ENCODE measurements at places on chromosomes 13 and 19.

DNA sequence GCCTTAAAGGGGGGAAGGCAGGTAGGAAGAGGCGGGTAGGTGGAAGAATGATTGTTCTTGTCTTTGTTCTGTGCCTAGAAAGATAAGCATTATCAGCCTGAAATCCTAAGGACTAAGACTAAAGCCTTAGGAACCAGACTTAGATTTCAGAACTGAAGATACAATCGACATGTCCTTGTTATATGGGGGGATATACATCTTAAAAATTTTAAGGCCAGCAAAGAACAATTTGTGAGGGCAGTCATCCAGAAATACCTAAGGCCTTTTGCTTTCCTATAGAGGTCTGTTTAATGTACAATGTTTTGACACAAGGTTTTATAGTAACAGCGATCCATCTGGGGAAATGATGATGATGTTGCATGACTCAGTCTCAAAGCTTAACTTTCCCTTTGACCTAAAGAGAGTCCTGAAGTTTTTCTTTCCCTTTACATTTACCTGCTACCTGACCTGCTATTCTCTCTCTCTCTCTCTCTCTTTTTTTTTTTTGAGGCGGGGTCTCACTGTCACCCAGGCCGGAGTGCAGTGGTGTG lies 20.2 kb upstream of the CEACAM6 start:
- DNase-seq = no peak

DNA sequence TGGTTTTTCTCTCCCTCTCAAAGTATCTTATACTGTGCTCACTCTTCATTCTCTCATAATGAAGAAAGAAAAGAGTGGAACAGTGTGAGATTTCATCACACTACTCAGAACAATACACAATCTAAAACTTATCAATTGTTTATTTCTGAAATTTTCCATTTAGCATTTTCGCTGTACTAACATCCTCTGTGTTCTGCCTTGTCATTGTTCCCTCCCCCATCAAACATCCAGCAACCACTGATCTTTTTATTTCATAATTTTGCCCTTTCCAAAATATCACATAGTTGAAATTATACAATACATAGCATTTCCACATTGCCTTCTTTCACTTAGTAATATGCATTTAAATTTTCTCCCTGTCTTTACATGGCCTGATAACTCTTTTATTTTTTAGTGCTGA lies 658.7 kb downstream of the SLITRK1 start:
- DNase-seq = no peak

DNA sequence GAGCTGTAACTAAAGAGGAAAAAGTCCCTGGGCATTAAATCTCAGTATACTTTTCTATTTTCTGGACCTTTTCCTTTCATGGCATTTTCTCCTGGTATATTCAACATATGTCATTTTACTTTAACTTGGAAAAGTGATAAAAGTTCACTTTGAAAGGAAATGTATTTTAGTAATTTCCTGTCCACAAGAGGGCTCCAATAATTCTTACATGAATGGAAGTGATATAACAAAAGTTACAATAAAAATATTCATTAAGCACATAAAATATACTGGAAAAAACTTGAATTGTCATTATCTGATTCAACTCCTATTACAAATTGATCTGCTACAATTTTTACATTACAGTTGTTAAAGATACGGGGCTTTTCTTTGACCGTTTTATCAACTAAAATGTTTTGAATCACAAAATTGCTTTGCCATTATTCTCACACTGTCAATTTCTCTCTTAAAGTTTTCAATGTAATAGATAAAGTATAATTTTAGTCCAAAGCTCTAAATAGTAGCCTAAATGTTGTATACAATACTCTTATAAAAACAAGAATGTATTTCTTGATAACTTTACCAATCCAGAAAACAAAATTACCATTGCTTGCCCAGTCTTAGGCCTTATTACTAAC lies 4.9 kb downstream of the UBL3 start:
- no peak for DNase-seq

- no peak for DNase-seq
Measured at GRCh38 chr13:110310541-110311442, 3.7 kb downstream of the COL4A2 start.

DNA sequence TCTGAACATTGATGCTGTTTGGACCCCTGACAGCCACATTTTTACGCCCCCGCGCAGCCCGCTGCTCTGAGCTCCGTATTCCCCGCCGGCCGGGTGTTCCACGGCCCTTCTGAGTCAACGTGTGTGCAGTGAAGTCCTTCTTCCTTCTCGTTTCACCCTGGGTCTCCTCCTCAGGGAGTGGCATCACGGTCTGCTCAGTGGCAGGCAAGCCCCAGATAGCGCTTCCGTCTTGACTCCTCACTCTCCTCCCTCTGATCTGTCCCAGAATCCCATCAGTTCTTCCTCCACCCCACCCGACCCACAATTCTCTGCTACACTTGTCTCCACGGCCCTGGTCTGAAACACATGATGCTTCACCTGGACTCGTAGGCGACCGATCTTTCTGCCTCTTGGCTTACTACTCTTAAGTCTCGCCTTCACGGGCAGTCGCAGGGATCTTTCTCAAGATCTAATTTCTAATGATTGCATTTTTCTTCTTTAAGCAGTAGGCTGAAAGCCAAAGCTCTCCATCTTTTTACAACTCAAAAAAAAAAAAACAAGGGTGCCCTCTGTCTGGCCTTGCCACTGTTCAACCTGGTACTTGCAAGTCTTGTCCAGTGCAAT lies 33.9 kb downstream of the CCNE1 start:
- DNase-seq = peak; percentile 32

GRCh38 chr13:101453784-101454201 lies 1.3 kb downstream of the ITGBL1 start:
- DNase-seq = no peak

GRCh38 chr19:23758187-23759074 lies at the start of gene ZNF681:
Gene ZNF681, minus strand, starts transcription at chr19:23758891. Its CDS starts 142 bp downstream, at chr19:23758749.
- DNase-seq = peak; percentile 68

GRCh38 chr19:8463365-8463764 lies 18.6 kb downstream of the HNRNPM start:
- no peak for DNase-seq

DNA sequence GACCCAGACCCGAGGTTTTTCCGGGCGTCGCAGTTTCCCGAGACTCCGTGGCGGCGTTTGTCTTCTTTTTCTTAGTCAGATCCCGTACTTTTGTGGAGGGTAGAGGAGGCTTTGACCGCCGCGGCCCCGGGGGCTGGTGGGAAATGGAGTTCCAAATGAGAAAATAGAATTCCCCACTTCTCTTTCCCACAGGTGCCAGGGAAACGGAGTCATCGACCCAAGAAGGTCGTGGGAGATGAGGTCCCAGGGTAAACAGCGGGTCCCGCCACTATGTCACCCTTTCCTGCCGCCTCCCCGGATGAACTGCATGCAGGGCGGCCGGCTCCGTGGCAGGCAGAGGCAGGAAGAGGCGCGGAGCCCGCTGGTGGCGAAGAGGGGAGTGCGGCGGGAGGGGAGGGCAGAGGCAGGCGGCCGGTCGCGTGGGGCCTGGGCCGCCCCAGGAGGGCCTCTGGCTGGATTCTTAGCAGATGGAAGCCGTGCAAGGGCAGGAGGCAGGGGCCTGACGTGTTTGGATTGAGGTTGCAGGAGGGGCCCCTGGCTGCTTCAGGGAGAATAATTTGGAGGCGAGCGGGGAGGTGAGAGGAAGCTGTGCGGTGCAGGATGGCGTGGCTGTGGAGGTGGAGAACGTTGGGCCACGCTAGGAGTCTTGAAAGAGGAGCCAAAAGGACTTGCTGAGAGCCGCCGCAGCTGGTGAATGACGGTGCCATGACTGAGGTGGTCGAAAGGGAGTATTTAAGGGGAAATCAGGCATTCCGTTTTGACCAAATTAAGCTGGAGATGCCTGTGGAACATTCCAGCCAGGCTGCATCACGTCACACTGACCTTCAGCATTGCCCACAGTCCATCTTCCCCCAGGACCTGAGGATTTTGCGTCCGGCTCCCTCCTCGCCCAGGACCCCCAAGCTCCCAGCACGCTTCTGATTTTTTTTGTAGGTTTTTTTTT lies 11.7 kb downstream of the CYTH2 start:
- DNase-seq = peak; percentile 69

GRCh38 chr19:32802840-32803239 lies 66.7 kb downstream of the SLC7A9 start:
- no peak for DNase-seq

- peak; percentile 25 for DNase-seq
Measured at GRCh38 chr19:51777570-51778462, 16.8 kb downstream of the FPR2 start.

- no peak for DNase-seq
Measured at GRCh38 chr13:75620020-75620419, 16.1 kb upstream of the LMO7 start.

DNA sequence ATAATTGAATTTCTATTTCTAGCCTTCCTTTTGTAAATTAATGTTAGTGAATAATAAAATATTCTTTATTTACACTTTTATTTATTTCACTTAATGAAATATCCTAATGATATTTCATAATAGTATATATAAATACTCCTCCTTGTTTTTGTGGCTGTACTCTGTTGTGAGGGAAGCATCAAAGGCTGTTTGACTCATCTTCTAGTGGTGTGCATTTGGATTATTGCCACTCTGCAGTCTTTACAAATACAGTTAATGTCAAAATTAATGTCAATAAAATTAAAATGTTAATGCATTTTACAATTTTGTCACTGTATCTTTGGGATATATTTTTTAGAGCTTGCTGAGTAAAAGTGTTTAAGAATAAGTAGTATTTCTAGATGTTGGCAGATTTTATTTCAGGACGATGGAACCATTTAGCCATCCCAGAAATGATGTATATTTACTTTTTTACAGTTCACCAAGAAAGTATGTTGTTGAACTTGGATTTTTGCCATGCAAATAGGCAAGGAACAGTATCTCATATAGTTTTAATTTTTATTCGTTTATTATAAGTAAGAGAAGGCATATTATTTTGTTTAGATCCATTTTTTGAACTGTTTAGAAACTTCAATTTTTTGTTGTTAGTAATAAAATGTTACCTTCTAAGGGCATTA lies 281.2 kb upstream of the SLITRK6 start:
- DNase-seq = no peak

- no peak for DNase-seq
Measured at GRCh38 chr19:38093154-38093553, 130.9 kb downstream of the DPF1 start.

DNA sequence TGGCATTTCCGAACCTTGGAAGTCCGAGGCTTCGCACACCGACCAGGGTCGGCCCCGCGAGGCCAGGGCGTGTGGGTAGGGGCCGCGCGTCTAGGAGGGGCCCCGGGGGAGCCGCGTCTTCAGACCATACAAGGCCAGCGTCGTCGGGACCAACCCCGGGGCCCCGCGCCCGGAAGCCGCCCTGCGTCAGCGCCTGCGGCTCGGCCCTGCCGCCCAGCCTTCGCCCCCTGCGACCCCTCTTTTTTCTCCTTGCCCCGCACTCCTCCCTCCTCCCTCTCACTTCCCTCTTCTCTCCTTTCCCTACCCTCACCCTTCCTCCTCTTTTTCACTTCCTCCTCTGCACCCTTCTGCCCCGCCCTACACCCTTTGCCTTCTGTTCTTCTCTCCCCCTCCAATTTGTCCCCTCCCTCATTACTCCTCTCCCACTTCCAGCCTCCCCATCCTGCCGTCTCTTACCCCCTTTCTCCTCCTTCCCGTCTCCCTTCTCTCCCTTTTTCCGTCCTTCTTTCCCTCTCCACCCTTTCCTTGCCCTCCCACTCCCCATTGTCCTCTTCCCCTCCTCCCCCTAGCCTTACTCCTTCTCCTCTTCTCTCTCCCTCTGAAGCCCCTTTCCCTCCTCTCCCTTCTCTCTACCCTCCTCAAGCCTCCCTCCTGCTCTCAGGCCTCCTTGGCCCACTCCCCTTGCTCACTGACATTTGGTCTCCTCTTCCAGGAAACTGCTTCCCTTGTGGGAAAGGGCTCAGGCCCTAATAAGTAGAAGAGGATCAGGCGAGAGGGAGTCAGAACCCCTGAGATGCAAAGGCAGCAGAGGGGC lies 2.2 kb upstream of the PLEKHG2 start:
- no peak for DNase-seq

DNA sequence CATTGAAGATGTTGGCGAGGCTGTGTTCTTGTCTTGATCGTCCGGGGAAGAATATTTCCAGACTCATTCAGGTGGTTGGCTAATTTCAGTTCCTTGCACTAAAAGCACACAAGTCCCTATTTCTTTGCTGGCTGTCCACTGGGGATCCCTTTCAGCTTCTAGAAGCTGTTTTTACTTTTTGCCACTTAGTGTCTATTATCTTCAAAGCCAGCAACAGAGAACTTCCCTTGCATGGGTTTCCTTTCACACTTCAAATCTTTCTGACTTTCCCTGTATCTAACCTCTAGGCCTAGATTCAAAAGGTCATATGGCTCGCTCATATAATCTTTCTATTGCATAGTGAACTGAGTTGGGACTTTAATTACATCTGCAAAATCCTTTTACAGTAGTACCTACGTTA lies 215.3 kb upstream of the PCDH9 start:
- no peak for DNase-seq

GRCh38 chr13:45205124-45205523 lies 4.3 kb upstream of the KCTD4 start:
- no peak for DNase-seq

DNA sequence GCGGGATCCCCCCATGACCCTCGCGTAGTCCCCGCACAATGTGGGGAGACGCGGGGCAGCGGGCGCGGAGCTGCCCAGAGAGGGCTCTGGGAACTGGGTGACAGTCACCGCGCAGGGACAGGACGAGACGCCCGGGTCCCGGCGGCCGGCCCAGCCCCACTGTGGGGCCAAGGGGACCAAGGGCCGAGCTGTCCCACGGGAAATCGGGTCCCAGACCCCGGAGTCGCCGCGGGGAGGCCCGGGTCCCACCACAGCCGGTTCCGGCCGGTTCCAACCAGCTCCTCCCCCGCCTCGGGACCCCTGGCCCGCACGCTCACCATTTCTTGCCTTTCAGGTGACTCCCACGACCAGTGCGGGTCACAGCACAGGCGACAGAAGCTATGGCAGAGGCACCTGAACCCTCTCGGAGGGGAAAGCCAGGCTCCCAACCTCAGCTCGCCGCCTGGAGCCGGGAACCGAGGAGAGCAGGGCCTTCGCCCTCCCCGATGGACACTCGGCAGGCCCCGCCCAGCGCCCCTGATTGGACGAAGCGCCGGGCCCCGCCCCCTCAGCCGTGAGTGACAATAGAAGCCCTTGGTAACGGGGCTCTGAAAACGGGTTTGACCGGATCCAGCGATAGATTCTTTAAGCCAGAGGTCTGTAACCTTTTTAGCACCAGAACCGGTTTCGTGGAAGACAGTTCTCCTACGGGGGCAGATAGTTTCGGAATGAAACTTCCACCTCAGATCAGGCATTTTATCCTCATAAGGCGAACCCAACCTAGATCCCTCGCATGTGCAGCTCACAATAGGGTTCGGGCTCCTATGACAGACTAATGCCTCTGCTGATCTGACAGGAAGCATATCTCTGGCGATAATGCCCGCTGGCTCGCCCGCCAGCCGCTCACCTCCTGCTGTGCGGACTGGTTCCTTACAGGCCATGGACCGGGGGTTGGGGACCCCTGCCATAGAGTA lies at the start of gene ZNF433:
ZNF433 (minus strand) TSS at position 460 of the 953 bp plus-strand sequence; CDS start at position 320, 140 bp downstream.
- peak; percentile 86 for DNase-seq
